ENCODE measurements at places on chromosomes 6 and 20.

GRCh38 chr6:88920774-88921733 lies 42.4 kb downstream of the RNGTT start:
- DNase-seq, result no peak

- peak; percentile 97 for DNase-seq
Observed at GRCh38 chr6:79947191-79948186, at the start of gene ELOVL4. Gene ELOVL4, minus strand, starts transcription at chr6:79947553. Its CDS starts 274 bp downstream, at chr6:79947279.

GRCh38 chr20:40160097-40160550 lies 528.9 kb downstream of the MAFB start:
- DNase-seq, result peak; percentile 68

- no peak for DNase-seq
Observed at GRCh38 chr20:62183426-62184142, 756 bp downstream of the MTG2 start.

GRCh38 chr6:159042003-159042825 lies 2.6 kb downstream of the TAGAP start:
- DNase-seq, result peak; percentile 90

DNA sequence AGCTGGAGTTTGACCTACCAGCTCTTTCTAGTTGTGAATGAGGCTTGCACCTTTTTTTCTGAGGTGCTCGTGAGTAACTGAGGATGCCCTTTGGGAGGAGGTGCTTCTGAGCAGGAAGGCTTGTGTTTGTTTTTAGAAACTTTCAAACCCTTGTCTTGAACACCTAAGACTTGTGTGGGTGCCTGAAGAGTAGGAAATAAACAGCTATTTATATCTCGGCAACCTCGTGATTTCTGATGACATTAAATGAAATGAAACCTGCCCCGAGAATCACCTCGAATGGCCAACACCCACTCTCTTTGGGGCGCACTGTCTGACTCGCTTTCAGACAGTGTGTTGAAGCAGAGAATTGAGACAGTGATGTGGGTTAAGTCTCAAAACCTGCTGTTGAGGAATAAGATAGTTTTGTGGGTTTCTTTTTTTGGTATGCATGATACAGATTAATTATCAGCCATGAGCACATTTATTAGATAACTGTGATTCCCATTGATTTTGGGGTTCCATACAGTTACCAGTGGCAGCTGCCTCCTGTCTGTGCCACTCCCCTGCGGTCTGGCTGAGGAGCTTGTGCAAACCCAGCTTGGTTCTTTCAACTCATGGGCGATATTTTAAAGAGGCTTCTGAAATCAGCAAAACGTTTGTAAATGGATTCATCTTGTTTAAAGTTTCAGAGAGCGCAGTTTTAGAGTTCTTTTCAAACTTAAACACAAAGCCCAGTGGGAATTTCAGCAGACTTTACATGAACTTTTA lies 8.4 kb downstream of the IRF4 start:
- no peak for DNase-seq

DNA sequence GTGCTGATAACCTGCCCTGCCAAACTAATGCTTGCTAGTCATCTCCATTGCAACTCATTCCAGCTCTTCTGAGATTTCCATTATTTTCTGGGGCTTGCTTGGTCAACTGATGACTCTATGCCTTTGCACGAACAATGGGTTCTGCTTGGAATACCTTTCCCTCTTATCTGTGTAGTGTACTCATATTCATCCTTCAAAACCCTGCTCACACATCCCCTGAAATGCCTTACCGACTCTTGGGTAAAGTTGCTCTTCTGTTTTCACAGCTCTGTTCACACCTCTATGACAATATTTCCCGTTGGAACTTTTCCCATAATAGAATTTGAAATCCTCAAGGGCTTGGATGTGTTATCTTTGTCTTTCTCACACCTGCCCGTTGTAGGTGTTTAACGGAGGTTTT lies 331.0 kb upstream of the SOX4 start:
- DNase-seq, result no peak

- no peak for DNase-seq
Observed at GRCh38 chr6:57252975-57253374, 30.9 kb upstream of the RAB23 start.

DNA sequence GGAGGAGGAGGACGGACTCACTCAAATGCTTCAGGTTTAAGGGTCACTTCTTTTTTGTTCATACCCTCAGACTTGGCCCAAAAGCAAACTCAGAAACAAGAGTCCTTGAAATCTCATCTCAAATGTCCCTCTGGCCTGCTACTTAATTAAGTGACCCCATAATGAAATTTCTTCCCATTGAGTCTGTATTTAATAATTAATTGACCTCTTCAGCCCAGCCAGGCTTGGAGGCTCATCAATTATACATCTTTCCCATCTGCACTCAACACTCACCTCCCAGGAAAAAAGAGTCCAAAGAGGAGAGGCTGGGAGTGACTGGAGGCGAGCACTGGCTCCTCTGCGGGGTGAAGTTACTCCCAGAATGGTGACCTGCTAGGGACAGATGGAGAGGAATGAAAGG lies 90.5 kb upstream of the EYA2 start:
- DNase-seq, result peak; percentile 7

- DNase-seq, result no peak
Observed at GRCh38 chr6:85703406-85703805, 60.7 kb upstream of the SYNCRIP start.

GRCh38 chr6:1027109-1027794 lies 284.6 kb upstream of the FOXQ1 start:
- DNase-seq, result no peak

DNA sequence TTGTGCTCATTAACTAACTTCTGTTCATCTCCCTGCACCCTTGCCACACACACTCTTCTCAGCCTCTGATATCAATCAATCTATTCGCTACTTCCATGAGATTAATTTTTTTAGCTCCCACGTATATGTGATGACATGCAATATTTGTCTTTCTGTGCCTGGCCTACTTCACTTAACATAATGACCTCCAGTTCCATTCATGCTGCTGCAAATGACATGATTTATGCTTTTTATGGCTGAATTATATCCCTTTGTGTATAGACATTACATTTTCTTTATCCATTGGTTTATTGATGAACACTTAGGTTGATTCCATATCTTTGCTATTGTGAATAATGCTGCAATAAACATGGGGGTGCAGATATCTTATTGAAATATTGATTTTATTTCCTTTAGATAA lies 50.8 kb upstream of the SPTLC3 start:
- no peak for DNase-seq

GRCh38 chr6:27495386-27496135 lies 22.7 kb upstream of the ZNF184 start:
- peak; percentile 91 for DNase-seq

DNA sequence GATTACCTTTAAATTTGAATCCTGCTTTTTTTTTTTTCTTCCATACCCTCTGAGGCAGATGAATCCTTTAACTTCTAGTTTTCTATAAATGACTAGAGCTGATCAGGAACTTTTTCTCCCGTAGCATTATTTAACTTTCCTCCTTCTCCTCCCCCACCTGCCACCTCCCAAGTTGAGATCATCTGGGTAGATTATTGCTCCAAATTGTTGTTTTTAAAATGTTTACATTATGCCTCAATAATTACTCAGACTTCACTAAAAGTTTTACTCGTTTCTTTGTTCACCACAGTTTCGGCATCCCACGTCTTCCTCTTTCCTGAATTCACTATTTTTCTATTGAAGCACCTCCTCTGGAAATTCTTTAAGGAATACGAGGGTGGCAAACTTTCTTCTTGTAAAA lies 16.6 kb upstream of the SCUBE3 start:
- DNase-seq, result no peak

DNA sequence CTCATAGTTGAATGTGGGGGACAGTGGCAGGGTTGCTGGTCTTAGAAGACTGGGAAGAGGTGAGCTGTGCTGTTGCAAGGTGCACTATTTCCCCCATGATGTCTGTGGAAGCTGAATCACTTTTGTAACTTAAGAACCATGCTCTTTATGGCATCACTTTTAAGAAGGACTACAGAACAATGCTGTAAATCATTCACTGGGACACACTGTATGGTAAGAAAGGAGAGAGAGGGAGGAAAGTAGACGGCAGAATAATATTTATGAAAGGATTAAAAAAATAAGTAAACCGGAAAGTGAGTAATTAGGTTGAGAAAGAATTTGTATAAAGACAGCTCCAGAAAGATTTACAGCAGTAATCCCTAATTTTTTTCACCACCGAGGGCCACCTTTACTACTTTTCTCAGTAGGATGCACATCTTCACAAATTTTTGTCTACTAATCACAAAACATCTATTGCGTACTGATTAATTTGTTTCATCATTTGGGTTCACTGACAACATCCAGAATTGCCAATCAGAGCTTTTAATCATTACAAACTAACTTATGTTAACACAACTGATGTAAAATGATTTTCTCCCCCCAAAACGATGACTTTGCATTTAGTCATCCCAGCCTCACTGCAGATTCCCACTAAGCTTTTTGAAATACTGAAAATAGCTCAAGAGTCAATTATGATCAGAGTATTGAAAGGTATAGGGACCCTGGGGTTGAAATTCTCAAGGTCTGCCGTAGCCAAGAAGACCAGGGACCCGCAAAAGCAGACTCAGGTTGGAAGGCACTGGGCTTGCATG lies 560.7 kb upstream of the NOX3 start:
- no peak for DNase-seq

- DNase-seq, result peak; percentile 43
Observed at GRCh38 chr6:13397359-13398068, 69.2 kb upstream of the TBC1D7 start.

GRCh38 chr6:20916086-20916485 lies 381.8 kb downstream of the CDKAL1 start:
- DNase-seq, result no peak

GRCh38 chr6:18087396-18088165 lies 34.9 kb downstream of the NHLRC1 start:
- DNase-seq, result no peak

DNA sequence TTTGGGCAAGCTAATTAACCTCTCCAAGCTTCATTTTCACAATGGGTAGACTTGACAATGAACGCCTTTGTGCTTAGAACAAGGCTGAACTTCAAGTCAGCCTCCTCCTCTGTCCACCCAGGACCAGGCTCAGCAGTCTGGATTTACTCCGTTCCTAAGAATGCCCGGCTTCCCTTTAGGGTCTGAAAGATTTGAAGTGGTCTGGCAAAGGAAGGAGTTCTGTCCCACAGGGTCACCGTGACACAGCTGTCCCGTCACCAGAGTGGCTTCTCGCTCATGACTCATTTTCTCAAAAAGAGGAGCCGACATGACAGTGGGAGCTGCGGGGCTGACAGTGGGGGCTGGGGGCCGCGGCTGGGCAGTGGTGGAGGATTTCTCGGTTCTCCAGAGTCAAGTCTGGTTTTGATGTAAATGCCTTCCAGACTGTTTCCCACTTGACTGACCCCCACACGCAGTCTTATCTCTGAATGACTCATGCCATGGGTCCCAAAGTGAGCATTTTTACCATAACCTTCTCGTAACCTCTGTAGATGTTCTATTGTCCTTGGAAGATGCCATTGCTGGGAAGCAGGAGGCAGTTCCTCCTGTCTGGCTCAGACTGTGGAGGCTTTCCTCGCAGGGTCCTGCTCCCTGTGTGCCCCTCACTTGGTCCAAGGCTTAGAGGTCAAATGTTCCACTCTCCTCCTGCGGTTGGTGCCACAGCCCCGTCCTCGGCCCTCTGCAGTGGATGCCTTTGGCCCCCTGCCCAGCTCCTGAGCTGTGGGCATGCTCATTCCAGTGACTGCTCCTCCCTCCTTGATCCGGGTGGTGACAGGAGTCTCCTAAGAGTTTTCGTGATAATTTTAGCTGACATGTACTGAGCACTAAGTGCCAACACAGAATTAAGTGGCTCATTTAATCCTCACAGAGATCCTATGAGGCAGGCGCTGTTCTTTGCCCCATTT lies 253.1 kb downstream of the FNDC1 start:
- peak; percentile 85 for DNase-seq

GRCh38 chr6:168002804-168003203 lies 5.3 kb downstream of the KIF25 start:
- peak; percentile 33 for DNase-seq

- no peak for DNase-seq
Observed at GRCh38 chr20:23205211-23205610, 119.1 kb upstream of the CD93 start.

GRCh38 chr6:153084393-153084792 lies 46.7 kb downstream of the RGS17 start:
- DNase-seq, result no peak

GRCh38 chr20:9442858-9443257 lies 71.5 kb upstream of the LAMP5 start:
- no peak for DNase-seq

GRCh38 chr6:107171513-107171912 lies 56.2 kb upstream of the BEND3 start:
- no peak for DNase-seq

DNA sequence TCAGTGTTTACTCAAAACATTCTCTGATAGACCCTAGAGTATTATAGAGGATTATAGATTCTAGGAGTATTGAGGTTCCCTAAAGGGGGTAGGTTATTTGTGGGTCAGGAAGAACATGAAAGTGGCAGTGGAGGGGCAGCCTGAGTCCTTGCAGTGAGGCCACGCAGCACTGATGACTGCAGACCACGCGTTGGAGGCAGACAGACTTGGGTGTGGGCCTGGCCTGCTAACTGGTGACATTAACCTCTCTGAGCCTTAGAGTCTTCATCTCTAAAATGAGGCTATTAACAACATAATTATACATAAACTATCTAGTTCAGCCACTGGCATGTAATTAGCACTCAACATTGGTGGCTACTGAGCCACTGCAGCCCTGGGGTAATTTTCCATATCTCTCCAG lies 16.1 kb downstream of the MTCL3 start:
- peak; percentile 53 for DNase-seq

GRCh38 chr20:39904476-39905112 lies 784.4 kb downstream of the MAFB start:
- no peak for DNase-seq

DNA sequence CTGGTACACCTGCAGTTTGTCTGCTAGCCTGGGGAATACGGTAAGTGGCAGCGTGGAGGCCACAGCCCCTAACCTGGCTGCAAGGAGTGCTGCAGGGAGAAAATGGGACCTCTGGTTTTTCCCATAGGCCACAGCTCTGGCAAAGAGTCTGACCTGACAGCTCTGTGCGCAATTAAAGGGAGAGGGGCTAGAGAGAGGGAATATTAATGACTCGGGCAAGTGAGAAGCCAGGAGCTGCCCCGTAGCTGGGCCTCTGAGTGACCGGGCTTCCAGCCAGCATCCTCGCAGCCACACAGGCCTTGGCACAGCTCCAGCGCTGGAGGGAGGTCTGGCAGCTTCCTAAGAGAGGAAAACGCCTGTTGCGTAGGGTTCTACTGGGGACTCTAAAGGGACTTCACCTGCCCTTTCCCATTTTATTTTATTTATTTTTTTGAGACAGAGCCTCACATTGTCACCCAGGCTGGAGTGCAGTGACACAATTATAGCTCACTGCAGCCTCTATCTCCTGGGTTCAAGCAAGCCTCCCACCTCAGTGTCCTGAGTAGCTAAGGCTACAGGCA lies 18.2 kb upstream of the OCSTAMP start:
- DNase-seq, result no peak

DNA sequence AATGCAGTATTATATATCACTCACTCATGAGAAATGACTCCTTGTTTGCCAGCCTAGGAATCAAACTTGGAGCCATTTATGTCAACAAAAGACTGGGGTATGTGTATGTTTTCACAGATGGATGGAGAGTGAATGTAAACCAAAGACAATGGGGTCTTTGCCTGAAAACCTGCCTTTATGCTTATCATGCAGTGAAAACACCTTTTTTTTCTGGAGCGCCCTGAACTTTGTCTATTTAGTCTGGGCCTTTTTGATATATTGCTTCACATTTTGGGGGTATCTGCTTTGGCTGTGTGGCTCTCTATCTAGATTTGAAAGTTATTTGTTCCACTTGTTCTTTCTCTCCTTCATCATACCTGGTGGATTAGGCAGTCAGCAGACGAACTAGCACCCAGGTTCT lies 848.5 kb upstream of the FLRT3 start:
- DNase-seq, result no peak

GRCh38 chr20:37932919-37933318 lies 30.0 kb downstream of the VSTM2L start:
- DNase-seq, result peak; percentile 87

All from islet precursor cell (in vitro differentiated cells).